ENCODE measurements at places on chromosomes 12 and 14.

DNA sequence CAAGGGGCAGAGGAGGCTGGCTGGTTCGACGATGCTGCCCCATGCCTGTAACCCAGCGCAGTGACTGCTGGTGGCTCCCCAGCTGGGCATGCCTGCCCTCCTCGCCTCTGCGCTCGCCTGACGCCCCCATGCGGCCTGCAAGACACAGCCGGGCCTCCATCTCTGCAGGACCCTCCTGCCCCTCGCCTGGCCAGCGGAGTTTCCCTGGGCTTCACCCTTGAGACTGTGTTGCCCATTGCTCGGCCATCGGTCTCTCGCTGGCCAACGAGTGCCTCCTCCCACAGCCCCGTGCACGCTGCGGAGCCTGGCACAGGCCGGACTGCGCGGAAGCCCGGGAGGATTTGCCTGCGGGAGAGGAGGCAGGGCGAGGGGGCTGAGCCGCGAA is 17.6 kb downstream of the ASPG start:
- DNase-seq: no peak

DNA sequence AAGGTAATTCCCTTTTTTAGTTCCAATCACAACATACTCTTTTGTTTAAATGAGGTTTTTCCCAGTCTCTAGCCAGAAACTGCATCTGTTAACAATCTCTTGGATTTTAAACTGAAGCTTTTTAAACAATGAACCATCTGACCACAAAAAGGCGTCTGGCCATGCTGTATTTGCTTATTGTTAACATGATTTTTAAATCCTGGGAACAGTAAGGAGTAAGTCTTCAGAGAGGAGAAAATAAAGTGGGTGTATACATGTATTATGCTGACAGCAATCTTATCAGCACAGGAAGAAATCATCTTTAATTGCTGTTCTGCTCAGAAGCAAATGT is 106.2 kb downstream of the DAAM1 start:
- no peak for DNase-seq

DNA sequence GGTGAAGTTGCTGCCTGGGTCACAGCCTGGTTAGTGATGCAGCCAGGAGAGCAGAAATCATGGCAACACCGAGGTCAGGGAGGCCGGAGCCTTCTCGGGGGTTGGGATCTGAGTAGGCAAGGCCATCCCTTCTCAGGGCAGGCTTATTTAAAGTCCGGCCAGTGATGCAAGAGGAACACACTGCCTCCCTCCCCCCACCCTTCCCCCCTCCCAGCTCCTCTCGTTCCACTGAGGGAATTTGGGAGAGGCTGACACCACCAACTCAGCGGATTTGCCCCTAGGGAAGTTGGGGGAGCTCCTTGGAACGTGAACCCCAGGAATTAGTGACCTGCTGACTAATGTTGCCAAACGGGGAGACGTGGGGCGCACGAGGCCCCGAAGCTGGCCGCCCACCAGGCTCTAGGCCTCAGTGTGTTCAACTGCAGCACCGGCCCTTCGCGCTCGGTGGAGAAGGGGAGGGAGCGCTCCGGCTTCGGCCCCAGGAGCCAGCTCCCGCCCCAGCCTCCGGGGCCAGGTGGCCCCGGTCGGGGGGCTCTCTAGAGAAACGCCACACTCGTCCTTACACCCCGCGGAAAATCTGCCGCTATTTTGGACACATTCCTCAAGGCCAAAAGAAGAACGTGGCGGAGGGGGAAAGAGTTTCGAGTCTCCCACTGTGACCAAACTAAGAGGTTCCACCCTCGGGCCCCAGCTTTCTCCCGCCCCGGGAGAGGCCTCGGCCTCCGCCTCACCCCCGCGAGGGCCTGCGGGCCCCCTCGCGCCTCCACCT is 1.6 kb downstream of the CTDSP2 start:
- DNase-seq: peak; percentile 23

DNA sequence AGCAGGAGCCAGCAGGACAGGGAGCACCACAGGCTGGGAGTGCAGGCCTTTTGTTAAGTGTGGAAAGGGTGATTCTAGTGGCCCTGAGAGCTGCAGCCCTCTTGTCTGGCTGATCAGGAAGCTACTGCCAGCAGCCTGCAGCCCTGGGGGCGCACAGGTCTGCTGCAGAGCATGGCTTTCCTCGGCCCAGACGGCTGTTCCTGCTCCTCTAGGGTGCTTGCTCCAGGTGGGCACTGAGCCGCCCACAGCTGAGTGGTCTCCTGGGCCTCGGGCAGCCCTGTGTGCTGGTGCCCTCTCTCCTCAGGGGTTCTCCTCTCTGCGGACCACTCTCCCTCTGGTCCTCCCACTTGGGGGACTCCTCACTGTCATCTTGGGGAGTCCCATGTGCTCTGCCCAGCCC is 18.9 kb downstream of the CCDC88C start:
- DNase-seq: no peak

All from activated CD4-positive, alpha-beta T cell treated with anti-CD3 and anti-CD28 coated beads for 4 hours (primary cell).